Chondrocyte (in vitro differentiated cells): ENCODE measurements at places on chromosomes 7 and 10. TPM values are rescaled to one million over a fixed set of nuclear protein-coding genes. Genes with fewer than 3 reads are reported as not detected.

DNA sequence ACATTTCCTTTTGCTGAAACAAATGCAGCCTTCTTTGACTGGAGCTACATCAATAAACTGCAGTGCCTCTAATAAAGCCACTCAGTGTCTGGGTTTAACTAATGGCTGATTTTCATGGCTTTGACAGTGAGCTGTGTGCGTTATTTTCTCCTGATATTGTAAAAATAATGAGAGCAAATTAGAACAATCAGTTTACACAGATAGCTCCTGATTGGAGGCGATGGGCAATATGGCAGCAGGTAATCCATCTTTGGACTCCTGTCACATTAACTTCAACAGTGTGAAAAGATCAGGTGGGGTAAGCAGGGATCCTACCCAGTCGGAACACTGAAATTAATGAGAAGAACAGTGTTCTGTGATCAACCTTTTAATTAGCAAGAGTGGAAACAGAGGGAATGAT is 100.7 kb downstream of the POLL start:
- DNase-seq = no peak

GRCh38 chr7:105796365-105796764 is 80.0 kb downstream of the ATXN7L1 start:
- DNase-seq = no peak

ADAM12 gene
- 92.2 to 175 TPM (median 166 TPM) in 3 replicates for total RNA-seq

DNA sequence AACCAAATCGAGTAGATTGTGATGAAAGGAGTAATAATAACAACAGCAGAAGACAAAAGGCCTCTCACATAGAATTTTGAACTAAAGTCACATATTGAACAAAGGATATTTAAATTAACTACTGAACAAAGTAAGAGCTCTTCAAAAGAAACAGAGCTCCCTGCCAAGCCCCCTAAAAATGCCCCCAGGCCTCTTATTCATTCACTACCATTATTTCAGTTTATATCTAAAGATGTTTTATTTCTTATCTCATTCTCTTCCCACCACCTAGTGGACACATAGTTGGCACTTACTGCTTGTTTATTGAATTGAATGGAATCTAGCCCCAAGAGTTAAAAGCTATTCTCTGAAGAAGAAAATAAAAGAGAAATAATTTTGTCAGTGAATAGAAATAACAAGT is 37.4 kb downstream of the VCL start:
- DNase-seq = no peak

CCSER2 gene
- 74.2 to 80.0 TPM (median 78.8 TPM) in 3 replicates for total RNA-seq

GRCh38 chr7:8724080-8724718 is 290.8 kb downstream of the NXPH1 start:
- DNase-seq = no peak

GRCh38 chr10:125343118-125343925 is 183.0 kb upstream of the CTBP2 start:
- DNase-seq = no peak

CDHR3 gene
- total RNA-seq = 0.89 to 1.9 TPM (median 1.0 TPM) in 3 replicates

DNA sequence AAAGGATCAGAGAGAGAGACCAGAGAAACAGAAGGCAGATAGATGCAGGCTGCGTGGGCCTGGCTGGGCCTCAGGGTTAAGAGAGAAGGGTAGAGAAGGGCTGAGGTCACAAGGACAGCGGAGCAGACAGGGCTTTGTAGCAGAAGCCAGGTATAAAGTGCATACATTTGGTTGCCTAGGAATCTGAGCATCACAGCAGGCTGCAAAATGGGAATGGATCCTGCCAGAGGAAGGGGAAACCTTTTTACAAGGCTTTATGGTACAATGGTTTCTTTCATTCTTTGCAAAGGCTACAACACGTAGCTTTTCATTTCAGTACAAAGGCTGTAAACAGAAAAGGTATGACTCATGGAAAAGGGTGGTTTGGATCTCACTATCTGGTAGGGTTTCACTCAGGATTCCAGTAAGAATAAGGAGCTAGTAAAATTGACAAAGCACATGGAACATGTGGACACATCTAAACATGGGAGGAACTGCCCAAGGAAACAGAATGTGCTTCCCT is 275.1 kb downstream of the DOCK4 start:
- no peak for DNase-seq

- no peak for DNase-seq
These were observed at the start of gene PFKP for GRCh38 chr10:3067118-3067858. PFKP (plus strand) TSS chr10:3067548; CDS start chr10:3067596, 48 bp downstream.

GRCh38 chr10:75344170-75344569 is 57.4 kb downstream of the ZNF503 start:
- no peak for DNase-seq

GRCh38 chr7:131011976-131012375 is 278.0 kb upstream of the KLF14 start:
- DNase-seq = no peak

DNA sequence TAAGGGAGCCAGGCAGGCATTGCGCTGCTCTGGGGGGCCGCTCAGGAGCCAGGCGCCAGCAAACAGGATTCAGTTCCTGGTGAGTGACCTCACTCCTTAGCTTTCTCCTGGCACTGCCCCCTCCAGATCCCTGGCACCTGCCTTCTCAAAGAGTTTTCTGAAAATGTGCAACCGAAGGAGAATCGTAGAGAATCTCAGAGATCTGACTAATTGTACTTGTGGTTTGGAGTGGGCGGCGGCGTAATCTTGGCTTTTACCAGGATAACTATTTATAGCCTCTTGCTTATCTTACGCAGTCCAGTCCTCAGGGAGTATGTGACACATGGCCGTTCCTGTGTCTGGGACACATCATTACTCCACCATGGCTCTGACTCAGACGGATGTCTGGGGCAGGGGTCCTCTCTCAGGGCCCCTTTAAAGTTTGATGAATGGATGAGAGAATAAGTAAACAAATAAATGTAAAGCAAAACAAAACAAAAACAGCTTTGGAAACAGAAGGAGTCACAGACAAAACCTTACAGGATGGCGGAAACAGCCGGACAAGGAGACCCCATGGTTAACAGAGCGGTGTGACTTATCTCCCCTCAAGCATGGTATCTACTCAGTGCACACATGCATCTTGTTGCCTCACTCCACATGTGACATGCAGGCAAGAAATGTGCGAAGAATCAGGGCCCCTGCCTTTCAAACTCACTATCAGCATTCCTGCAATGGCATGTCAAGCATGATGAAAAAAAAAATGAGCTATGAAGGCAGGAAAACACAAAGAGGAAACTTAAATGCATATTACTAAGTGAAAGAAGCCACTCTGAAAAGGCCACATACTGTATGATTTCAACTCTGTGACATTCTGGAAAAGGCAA is 99.7 kb downstream of the TNS3 start:
- DNase-seq = no peak

DNA sequence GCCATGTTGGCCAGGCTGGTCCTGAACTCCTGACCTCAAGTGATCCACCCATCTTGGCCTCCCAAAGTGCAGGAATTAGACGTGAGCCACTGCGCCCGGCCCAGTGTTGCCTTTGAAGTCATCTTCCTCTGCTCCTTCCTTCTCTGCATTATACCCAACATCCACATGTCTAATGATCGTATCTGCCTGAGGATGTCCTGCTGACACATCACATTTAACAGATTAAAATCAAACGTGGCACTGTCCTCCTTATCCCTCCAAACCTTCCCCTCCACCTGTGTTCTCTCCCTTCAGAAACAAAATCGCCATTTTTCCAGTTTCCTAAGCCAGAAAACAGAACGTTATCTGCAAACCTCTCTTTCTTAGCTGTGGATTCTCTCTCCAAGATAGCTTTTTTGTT is 8.4 kb upstream of the SDK1 start:
- no peak for DNase-seq

DNA sequence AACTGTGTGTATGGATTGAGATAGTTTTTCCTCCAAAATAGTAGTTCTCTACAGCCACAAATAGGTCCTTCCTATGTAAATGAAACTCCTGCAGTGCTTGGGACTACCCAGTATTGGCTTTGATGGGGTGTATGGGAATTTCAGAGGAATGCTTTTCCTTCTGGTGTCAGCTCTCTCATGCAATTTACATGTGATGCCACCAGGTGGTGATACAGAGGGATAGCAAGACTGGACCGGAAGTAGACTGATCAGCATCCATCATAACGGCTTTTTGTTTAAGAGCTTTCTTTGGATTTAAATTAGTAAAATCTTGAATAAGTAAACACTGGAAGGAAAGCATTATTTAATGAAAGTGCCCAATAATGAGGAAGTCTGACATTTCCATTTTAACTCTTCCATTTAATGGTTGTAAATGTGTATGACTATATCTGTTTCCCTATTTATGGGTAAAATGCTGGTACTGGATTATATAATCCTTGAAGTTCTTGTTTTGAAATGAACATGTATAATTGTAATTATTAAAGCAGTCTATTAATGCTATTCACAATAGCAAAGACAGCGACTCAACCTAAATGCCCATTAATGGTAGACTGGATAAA is 22.7 kb downstream of the DYNC1I1 start:
- DNase-seq = no peak

DNA sequence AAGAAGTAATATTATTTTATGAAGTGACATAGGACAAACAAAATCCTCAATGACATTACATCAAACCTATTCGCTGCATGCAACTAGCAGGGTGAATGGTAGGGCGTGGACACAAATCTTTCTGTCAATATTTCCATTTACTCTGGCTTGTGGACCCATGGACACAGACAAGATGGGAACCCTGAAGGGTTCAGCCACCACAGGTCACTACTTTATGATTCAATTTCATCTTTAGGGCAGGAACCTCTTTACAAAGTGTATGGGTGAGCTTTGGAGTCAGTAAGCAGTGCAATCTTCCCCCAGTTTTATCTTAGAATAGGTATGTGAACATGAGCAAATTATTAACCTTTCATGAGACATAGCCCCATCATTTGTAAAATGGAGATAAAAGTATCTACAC is 982.4 kb upstream of the LRRTM3 start:
- DNase-seq = no peak

WASL gene
- 24.1 to 35.5 TPM (median 34.2 TPM) in 3 replicates for total RNA-seq

CC2D2B gene
- 0.30 to 0.54 TPM (median 0.51 TPM) in 3 replicates for total RNA-seq

GRCh38 chr7:73810998-73811360 is 19.8 kb upstream of the CLDN4 start:
- DNase-seq = peak; percentile 78

GCK gene
- 0.31 to 0.44 TPM (median 0.37 TPM) in 3 replicates for total RNA-seq

GRCh38 chr7:26659121-26659520 is 205.3 kb downstream of the SKAP2 start:
- DNase-seq = no peak

- no peak for DNase-seq
These were observed at the start of gene NOD1 for GRCh38 chr7:30478349-30479201. NOD1 (minus strand) TSS chr7:30478784; CDS start chr7:30456921, 21,863 bp downstream.

SPDYE16 gene
- total RNA-seq = 0.36 TPM in 1 of 3 replicates, not detected in the others

DNA sequence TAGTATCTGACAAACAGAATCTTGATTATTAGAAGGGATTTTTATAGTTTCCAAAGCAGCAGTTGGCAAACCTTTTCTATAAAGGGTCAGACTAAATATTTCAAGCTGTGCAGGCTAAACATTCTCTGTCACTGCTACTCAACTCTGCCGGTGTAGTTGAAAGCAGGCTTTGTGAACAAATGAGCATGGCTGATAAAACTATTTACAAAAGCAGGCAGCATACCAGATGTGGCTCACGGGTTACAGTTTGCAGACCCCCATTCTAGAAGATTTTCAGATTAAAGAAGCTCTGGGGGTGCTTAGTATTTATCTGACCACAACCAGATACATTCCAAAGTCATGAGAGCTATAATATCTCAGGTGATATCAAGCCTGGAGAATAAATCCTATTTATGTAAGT is 1017.5 kb downstream of the SORCS1 start:
- no peak for DNase-seq

GRCh38 chr7:73704640-73705550 is 14.6 kb downstream of the STX1A start:
- no peak for DNase-seq

DNA sequence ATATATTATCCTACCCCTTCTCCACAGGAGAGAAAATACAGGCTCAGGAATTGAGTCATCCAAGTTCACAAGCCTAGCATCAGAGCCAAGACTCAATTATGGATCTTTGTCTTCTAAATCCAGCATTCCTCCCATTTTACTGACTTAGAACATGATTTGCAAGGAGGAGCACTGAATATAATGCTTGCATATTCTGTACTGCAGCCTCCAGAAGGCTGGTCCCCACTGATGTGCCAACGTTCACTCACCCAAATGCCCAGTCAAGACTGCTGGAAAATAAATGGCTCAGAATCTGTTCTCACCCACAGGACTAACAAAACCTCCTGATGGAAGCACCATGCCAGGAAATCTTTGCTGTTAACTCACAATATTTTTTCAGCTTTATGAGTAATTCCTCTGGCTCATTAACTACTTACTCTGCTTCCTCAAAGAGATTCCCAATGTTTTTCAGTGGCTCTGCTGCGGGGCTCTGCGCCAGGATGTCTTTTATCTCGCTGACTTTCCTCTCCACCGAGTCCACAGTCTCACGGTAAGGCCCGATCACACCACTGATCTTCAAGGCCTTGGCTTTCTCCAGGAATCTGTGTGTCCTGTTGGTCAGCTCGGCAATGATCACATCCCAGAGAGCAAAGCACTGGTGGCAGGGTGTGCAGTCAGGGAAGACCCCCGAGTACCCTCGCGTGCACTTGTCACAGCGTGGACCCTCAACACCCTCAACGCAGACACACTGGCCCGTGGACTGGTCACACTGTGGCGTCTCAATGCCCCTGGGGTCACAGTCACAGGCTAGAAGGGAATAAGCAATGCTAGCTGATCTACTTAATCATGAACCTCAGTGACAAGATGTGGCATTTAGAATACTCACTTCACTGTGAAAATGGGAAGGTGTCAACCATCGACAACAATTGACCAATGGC is 48.8 kb downstream of the DLD start:
- DNase-seq = no peak

DNA sequence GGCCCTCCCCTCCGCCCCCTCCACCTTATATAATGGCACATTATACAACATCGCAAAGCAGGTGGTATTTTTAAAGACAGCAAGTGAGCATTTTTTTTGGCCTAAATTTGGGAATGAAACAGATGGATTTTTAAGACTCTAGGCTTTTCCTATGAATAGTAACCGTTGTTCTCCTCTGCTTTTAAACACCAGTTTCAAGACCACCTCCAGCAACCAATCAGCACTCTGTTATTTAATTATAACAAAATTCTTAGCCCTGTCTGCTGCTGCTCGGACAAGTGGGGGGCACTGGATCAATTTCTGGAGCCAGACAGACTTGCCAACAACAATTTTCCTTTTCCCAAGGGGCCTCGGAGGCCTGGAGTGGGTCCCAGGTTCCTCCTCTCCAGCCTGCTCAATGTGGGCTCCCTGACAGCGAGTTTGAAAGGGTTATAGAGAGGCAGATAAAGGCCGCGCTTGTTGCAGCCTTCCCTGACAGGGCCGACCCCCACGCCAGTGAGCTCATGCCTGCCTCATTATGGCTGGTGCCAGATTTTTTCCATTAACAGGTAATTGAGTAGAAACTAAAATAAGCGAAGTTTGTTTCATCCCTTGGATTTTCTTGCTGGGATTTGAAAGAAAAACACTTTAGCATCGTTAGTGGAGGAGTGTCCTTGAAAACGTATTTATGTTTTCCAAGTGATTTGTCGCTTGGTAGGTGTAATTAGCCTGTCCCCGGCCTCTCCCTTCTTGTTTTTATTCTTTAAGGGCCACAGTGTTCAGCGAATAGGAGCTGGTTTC is 227.3 kb downstream of the TCF7L2 start:
- DNase-seq = no peak
